ENCODE measurements at places on chromosomes 1 and 21.
A peak's percentile ranks its signal among the peaks of the same experiment; 100 is the strongest.

DNA sequence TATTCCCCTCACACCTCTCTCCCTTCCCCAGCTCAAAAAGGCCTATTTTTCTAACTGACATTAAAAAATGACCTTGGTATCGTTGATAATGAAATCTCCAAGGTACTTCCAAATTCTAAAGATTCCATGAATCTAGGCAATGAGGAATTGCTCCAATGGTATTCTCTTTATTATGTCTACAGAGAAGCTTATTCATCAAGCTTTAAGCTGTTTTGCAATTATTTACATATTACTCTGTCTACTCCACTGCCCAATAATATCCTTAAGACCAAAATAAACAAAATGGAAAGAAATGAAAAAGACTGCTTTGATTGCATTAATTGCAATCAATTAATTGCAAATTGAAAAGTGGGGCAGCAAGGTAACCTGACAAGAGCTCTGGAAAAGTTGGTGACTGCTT, 7.9 kb downstream of the PLPP3 start:
- DNase-seq, result no peak

GRCh38 chr1:74775735-74776134, 42.8 kb downstream of the TYW3 start:
- DNase-seq, result no peak

GRCh38 chr1:26239936-26240335, 5.9 kb downstream of the CEP85 start:
- no peak for DNase-seq

- DNase-seq, result no peak
Measured at GRCh38 chr21:39616211-39616772, 3.6 kb downstream of the B3GALT5 start.

DNA sequence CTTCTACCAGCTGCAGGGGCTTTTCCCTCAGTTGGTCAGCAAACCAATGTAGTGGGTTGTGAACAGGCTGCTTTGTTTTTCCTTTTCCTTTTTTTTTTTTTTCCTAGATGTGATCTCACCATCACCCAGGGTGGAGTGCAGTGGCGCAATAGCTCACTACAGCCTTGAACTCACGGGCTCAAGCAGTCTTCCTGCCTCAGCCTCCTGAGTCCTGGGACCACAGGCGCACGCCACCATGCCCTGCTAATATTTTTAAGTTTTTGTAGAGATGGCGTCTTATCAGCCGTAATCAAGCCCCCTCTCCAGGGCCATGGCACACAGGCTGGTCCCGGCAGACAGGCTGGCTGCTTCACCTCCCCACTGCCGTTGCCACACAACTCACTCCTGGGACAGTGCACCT, 3.4 kb upstream of the TRIM11 start:
- DNase-seq, result peak; percentile 23

DNA sequence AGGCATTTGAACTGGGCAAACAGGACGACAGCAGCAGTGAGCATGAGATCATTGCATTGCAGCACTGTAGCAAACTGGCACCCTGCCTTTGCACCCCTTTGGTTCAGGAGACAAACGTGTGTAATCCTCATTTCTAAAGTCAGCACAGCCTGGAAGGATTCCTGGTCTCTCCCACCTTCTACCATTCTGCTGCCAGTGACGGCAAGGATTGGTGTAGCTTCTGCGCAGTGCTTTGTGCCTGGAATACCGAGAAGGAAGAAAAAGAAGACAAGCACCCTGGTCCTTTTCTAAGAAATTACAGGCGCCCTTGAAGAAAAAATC, 805.3 kb downstream of the USP25 start:
- peak; percentile 76 for DNase-seq

DNA sequence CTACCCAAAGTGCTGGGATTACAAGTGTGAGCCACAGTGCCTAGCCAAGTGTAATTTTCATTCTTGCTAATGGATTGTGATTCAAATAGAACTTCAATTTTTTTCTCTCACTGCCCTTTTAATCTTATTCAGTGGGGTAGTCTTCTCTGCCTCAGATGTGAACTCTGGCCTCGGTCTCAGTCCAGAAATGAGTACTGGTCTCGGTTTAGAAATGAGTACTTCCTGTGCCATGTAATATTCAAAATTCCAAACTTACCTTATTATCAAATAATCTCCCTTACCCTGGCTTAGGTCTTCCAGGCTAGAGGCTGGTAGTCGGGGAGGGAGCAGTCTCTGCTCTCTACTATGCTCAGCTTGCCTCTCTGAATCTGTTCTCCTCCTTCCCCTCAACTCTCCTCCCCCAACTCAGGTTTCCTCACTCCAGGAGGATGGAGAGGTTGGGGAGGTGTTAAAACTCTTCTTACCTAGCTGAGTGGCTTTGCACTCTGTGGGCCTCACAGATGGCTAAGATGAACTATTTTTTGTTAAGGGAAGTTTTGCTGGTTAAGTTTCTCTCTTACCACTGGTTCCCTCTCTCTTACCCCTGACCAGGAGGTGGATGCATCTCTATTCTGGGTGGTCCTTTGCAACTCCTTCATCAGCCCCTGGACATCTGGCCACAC, 4.8 kb upstream of the SLAMF9 start:
- no peak for DNase-seq

DNA sequence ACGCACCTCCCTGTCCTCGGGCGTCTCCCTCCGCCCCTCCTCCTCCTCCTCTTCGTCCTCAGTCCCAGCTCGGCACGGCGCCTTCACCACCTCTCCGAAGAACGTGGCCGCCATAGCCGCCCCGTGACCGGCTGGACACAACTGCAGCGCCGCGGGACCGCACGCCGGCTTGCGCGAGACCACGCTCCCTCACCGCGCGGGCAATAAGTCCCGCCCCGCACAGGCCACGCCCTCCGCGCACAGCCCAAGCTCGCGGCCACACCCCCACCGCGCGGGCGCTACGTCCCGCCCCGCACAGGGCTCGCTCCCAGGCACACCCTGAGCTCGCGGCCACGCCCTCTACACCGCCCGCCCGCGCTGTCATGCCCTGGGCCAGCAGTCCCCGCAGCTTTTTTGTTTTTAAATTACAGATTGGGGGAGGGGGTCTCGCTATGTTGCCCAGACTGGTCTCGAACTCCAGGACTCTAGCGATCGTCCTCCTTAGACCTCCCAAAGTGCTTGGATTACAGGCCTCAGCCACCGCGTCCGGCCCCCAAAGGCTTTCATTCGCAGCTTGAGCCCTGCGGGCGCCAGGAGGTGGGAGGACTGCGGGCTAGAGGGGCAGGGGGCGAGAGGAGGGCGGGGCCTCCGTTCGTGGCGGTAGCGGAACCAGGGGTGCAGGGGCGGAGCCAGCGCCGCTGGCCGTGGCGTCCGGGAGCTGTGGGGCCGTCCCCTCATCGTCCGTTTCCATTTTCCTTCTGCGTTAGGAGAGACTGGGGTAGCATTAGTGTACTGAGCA, at the start of gene PSMG1:
Gene PSMG1 (minus strand): TSS at position 180 of the 778 bp plus-strand sequence. CDS start 66 bp downstream, at position 114.
- DNase-seq, result peak; percentile 100

DNA sequence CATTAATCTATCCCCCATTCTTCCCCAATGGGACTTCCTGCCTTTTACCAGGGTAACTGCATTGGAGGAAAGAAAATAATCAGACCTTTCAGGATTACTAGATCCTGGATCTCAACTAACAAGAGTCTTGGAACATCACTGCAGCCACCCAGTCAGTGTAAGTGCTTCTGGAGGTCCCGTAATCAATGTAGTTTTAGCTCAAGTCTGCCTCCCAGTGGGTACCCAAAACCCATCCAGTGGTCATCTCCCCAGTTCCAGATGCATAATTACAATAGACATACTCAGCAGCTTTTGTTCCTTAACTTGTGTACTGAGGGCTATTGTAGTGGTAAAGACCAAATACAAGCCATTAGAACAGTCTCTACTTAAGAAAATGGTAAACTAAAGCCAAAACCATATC, 319.1 kb downstream of the GPATCH2 start:
- DNase-seq, result no peak

GRCh38 chr1:246526915-246527314, 19.8 kb upstream of the SMYD3 start:
- DNase-seq, result no peak

DNA sequence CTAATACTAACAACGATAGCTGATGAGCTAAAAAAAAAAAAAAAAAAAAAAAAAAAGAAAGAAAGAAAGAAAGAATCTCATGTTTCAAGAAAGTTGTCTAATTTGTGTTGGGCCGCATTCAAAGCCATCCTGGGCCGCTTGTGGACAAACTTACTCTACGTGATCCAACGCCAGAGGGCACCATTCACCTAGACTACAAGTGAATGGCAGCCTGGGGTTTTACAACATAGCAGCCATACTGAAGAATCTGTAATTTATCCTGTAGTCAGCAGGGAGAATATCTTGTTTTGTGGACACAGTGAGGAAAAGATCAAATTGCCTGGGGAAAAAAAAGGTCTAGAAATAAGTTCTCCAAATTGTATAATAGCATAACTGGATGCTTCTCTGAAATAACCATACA, 47.0 kb downstream of the CYP2J2 start:
- peak; percentile 82 for DNase-seq

DNA sequence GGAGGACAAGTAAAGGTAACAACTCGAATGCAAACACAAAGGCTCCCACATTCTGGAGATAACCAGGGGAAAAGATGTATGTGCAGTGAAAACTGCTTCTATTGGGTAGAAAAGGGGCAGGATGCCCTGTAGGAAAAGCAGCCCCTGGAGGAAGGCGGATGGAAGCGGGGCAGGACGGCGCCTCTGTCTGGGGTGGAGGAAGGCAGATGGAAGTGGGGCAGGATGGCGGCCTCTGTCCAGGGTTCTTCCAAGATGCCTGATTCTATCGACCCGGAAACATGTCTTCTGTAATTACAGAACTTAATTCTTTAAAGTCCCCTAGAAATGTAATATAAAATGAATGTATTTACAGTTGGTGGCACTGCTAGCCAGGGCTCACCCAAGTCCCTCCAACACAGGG, 24.0 kb upstream of the LRRC47 start:
- DNase-seq, result no peak

- DNase-seq, result peak; percentile 26
Measured at GRCh38 chr1:9292361-9293240, at the start of gene SPSB1. Gene SPSB1, plus strand, starts transcription at chr1:9292894. Its CDS starts 62,998 bp downstream, at chr1:9355892.

- DNase-seq, result peak; percentile 56
Measured at GRCh38 chr1:76425201-76426145, 350.9 kb downstream of the ST6GALNAC3 start.

GRCh38 chr1:54356680-54357147, 49.5 kb downstream of the SSBP3 start:
- peak; percentile 18 for DNase-seq

DNA sequence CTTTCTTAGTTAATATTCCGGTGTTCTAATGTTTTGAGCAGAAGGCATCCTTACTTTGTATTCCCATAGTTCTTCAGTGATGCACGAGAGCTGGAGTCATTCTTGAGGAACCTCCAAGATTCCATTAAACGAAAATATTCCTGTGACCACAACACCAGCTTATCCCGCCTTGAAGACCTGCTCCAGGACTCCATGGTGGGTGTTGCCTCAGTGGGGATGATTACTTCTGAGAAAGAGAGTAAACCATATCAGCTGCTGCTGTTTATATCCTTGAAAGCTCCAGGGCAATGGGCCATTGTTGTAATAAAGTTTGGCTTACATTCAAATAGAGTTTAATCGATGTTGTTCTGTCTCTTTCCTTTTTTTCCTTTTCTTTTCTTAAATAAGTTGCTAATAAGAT, 93.1 kb downstream of the MACF1 start:
- no peak for DNase-seq

GRCh38 chr1:117017062-117017461, 15.5 kb downstream of the CD101 start:
- no peak for DNase-seq

GRCh38 chr1:182670032-182670749, 14.2 kb downstream of the RGS8 start:
- no peak for DNase-seq

DNA sequence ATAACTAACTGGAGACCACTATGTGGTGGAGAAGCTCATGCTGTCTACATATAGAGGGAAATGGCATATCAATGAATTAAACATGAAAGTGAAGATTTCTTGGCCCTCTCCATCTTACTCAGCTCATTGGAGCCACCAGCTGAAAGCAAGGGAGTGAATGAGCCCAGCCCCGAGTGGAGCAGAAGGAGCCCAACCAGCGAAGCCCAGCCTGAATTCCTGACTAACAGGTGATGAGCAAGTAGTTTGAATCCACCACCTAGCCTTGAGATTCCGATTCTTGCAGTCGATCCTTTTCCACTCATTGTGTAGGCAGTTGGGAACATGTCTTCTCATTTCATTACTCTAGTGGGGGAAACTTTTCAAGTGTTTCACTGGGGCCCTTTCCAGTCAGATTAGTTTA, 18.6 kb upstream of the ST6GALNAC3 start:
- no peak for DNase-seq

DNA sequence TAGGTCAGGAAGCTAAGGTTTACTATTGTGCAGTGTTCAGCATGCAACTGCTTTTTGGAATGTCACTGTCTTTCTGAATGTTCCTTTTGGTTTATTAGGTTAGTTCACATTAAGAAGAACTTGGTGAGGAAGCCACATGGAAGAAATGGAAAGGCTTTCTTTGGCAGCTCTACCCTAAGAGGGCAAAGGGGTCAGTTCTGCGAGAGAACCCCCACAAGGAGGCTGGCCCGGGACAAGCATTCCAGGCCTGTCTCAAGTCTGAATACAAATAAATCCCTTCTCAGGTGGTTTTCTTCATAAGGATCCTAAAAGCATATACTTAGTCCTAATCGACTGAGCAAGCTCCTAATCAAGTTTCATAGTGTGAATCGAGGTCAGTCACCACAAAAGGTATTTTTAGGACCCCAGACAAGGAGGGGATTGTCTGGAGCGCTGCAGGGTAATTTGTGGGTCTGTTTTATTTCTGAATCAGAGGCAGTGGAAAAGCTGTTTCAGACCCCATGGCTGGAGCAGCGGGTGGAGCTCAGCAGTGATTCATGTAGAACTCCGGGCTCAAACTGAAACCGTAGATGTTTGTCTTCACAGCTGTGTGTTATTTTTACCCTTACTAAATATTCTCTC, 63.3 kb downstream of the ERG start:
- DNase-seq, result no peak

DNA sequence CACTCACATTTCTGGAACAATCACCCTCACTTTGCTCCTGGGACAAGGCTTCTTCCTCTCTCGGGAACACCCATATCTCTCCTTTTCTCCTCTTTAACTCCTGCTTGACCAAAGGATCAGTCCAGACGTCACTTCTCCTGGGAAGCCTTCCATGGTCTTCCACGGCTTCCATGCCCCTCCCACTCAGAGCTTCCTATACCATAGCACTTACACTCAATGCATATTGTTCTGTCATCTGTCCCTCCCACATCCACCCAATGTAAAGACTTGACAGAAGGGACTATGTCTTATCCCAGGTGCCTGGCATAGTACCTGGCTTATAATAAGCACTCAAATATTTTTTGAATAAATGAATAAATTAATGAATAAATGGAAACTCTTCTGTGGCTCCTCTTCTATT, 28.2 kb downstream of the CD34 start:
- DNase-seq, result no peak

- DNase-seq, result no peak
Measured at GRCh38 chr1:206495493-206496046, 11.8 kb upstream of the RASSF5 start.

All from OCI-M1 (cell line).